ENCODE measurements at places on chromosomes 16 and 17.

- no peak for DNase-seq
Measured at GRCh38 chr16:5865236-5865635, 767.6 kb upstream of the EEF2KMT start.

GRCh38 chr16:12679660-12680272 lies 123.9 kb downstream of the CPPED1 start:
- no peak for DNase-seq

- DNase-seq: no peak
Measured at GRCh38 chr17:33987162-33987561, 267.9 kb upstream of the CCL2 start.

DNA sequence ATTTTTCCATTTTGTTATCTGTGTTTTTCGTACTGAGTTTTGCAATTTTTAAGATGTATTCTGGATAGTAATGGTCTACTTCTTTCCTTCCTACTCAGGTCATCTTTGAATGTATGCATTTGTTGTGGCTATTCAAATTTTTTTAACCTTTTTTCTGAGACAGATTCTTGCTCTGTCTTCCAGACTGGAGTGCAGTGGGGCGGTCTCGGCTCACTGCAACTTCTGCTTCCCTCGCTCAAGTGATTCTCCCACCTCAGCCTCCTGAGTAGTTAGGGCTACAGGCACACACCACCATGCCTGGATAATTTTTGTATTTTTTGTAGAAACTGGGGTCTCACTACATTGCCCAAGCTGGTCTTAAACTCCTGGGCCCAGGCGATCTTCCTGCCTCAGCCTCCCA lies 33.6 kb downstream of the VPS35L start:
- no peak for DNase-seq

DNA sequence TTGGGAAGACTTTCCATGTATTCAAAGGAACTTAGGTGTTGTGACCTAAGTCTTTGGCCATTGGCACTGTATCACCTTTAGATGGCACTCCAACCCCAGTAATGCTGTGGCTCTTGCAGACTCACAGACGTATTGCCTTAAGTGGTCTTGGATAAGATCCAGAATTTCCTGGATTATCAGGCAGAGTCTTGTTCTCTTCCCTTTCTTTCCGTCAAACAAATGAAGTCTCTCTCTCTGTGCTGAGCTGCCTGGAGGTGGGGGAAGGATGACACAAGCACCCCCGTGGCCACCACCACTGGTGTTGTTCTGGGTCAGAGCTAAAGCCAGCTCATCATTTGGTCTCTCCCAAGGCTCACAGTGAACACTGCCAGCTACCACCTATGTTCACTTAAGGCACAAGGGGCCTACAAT lies 789.9 kb upstream of the KIF2B start:
- no peak for DNase-seq

Measured in stimulated activated CD4-positive, alpha-beta T cell treated with anti-CD3 and anti-CD28 coated beads, Interleukin-15, amount 100 ng/mL, for 1 hour (primary cell).